ENCODE measurements at places on chromosomes 12 and 14.

DNA sequence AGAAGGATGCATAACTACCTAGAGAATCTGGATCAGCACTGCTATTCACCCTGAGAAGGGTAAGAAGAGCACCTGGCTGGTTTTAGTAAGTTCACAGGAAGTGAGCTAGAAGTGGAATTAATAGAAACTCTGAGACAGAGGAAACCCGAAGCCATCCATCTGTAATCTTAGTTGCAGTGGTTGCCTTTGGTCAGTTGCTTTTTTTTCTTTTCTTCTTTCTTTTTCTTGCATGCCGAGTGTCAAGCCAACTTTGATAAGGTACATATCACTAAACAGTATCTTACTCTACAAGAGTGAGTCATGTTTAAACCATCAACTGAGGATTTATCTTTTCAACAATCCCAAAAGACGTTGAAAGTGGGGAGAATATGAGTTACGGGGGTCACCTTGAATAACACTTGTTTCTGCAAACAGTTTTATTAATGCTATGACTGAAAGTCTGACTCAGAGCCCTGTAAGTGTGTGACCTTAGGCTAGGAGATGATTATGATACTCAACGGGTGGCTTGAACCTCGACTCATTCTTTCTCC is 26.7 kb downstream of the C12orf75 start:
- peak; percentile 31 for DNase-seq

DNA sequence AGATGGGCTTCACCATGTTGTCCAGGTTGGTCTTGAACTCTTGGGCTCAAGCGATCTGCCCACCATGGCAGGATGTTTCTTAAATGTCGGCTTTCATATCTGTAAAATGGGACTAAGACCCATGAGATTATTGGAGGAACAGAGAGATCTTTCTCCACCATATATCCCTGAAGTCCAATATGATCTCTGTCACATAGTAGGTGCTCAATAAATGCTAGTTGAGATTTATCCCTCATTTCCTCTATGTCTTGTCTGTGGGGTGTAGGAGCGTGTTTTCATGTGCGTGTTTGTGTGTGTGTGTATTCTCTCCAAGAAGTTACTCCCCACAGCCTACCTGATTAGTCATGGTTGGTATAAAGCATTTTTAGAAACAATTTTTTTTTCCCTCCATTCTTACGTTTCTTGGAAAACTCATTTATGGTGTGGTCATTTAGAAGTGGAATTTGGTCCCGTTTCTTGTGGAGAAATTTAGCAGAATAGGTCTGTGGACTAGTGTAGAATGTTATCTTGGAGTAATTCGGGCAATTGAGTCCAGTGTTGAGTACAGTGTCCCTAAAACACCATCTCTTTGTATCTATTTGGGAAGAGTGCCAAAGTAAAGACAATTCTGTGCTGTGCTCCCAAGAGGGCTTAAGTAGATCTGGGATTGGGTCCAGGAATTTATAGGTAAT is 4.3 kb downstream of the STRAP start:
- no peak for DNase-seq

DNA sequence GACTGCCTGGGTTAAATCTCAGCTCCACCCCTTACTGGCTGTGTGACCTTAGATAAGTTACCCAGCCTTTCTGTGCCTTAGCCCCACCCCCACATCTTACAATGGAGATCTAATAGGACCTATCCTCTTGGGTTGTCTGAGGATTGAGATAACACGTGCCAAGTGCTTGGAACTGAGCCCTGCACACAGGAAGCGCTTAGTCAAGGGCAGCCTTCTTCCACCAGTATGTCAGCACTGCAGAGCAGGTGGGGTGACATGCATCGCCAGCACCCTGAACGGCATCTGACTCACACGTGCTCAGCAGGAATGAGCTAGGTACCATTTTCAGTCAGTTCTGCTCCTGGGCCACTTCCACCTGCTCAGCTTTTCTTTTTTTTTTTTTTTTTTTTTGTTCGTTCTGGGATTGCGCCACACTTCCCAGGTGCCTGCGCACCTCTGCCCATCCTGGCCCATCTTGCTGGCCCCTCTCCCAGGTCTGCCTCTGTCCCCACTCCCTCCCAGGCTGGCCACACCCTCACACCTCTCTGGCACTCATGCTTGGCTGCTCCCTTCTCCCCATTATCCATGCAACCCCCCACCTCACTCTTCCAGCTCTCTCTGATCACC is 19.6 kb downstream of the LGMN start:
- DNase-seq: no peak

- DNase-seq: peak; percentile 40
Measured at GRCh38 chr12:26017484-26018211, 59.2 kb downstream of the RASSF8 start.

- no peak for DNase-seq
Measured at GRCh38 chr14:23533652-23534435, 17.7 kb downstream of the ZFHX2 start.

DNA sequence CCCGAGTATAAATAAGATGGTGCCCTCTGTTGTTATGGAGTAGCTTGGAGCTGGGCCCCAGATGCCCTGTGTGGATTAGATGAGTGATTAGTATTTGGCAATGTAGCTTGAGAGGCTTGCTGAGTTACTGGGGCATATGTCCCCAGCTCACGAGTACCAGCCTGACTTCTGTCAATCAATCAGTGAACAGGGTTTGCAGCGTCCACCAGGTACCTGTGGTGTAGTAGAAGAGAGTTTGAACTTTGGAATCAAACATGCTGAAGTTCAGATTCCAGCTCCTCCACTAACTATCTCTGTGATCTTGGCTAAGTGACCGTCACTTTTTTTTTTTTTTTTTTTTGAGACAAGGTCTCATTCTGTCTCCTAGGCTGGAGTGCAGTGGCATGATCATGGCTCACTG is 11.6 kb upstream of the TCL1B start:
- no peak for DNase-seq

- no peak for DNase-seq
Measured at GRCh38 chr12:107684029-107684795, 1.4 kb upstream of the PWP1 start.

- DNase-seq: no peak
Measured at GRCh38 chr12:109421355-109422087, 55.6 kb downstream of the KCTD10 start.

DNA sequence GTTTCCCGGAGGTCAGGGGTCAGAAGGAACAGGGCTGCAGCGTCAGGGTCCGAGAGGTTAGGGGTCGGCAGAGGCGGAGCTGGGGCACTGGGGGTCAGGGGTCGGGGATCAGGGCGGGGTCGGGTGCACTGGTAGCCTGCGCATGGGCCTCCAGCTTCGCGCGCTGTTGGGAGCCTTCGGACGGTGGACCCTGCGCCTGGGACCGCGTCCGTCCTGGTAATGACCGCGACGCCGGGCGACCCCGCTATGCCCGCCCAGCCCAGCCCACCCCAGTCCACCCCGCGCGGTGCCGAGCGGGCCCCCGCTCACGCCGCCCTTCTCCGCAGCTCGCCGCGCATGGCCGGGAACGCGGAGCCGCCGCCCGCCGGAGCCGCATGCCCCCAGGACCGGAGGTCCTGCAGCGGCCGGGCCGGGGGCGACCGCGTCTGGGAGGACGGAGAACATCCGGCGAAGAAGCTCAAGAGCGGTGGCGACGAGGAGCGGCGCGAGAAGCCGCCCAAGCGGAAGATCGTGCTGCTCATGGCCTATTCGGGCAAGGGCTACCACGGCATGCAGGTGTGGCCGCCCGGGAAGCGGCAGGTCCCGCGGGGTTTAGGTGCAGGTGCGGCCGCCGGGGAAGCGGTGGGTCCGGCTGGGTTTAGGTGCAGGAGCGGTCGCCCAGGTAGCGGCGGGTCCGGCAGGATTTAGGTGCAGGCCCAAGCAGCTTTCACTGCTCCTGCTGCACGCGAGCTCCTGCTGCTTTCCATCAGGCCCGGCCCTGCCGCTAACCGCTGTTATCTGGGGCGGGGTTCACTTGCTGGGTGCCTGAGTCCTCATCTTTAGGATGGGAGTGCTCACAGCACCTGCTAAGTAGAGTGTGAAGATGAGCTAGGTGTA is 743 bp downstream of the PUS1 start:
- peak; percentile 29 for DNase-seq

GRCh38 chr12:94678379-94678778 is 28.0 kb upstream of the TMCC3 start:
- no peak for DNase-seq

- no peak for DNase-seq
Measured at GRCh38 chr14:71300566-71301330, 393.5 kb downstream of the PCNX1 start.

DNA sequence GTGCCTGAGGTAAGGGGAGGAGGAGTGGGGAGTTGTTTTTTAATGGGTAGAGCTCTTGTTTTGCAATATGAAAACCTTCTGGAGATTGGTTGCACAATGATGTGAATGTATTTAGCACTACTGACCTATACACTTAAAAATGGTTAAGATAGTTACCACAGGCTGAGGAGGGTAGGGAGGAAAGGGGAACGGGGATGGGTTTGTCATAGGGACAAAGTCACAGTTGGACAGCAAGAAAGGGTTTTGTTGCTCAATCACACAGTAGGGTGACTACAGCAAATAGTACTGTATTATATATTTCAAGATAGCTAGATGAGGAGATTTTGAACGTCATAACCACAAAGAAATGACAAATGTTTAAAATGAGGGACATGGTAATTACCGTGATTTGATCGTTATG is 1562.4 kb downstream of the AACS start:
- DNase-seq: no peak

DNA sequence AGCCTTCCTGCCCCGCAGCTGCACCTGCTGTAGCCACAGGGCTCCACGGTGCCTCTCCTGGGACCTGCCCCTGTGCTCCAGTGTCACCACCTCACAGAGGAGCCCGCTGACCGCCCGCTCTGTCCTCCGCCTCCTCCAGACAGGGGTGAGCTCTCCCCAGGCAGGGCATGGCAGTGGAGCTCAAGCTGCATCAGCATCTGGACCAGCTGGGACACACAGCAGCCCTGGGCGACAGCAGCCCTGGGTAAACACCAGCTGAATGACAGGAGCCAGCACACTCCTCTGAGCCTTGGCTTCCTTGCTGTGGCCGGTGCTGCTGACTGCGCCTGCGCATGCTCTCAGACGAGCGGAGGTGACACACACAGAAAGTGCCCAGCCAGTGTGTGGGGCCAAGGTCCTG is 22.0 kb downstream of the CHGA start:
- DNase-seq: no peak

GRCh38 chr12:9756706-9757105 is 4.0 kb downstream of the CD69 start:
- DNase-seq: no peak

DNA sequence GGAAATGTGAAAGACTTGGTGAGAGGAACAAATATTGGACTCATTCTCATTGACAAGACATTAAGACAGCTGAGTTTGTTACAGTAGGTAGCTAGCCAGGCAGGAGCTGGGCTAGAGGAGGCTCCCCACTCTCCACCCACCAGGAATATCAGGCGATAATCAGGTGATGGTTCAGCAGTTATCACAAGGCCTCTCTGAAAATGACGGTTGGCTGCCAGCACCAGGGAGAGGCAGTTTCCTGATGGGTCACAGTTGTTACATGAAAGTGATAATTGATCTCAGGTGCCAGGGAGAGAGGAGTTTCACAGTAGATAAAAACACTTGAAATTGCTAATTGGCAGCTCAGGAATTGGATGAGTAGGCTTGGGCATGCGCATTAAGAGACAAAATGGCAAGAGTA is 116.5 kb downstream of the TMTC2 start:
- DNase-seq: no peak

GRCh38 chr14:81348061-81348460 is 52.1 kb downstream of the STON2 start:
- DNase-seq: no peak

DNA sequence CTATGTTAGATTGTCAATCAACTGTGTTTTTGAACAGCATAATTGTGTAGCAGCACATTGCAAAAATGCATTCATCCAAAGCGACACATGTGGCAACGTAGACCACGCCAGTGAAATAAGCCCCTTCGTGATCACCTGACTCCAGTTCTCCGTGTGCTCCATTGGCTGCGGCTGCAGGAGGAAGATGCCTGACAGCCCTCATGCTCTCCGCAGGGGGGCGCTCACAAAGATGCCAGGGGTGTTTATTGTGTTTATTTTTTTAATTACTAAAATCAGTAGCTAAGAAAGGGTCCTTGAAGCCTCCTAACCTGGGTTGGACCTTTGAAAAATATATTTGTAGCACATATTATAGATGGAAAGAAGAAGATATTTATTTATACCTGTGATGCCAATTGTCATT is 116.3 kb downstream of the SLC15A4 start:
- no peak for DNase-seq

DNA sequence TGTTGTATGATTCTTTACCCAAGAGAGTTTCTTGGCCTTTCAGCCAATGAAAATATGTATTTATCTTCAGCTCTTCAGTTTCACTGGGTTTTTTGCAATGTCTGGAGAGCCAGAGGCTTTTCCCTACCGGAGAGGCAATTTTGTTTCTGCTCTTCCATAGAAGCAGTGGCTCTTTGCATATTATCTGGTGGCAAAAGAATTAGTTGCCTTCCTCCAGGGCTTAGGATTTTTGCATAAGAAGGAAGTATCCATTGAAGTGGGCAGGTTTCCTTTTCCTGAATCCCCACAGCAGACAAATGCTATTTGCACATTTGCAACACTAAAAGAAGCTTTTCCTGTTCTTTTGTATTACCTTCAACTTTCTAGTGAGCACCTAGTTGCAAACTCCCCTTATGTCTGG is 75.2 kb downstream of the NTS start:
- no peak for DNase-seq
